T-helper 2 cell treated with Interferon-gamma antibody and Interleukin-4, amounts not matched to agents 5 μg/mL and 100 μg/mL, for 36 hours (primary cell): ENCODE measurements at places on chromosomes 5 and 9.

- no peaks in the 10 kb centered on the region for H3K4me1 ChIP-seq
- peaks cover 14% of the 10 kb centered on the region for H3K27me3 ChIP-seq
- H3K4me3 ChIP-seq = no peak overlapping the region
- no peaks in the 10 kb centered on the region for H3K36me3 ChIP-seq
Observed at GRCh38 chr9:90060256-90060655, 455.4 kb downstream of the GADD45G start.

DNA sequence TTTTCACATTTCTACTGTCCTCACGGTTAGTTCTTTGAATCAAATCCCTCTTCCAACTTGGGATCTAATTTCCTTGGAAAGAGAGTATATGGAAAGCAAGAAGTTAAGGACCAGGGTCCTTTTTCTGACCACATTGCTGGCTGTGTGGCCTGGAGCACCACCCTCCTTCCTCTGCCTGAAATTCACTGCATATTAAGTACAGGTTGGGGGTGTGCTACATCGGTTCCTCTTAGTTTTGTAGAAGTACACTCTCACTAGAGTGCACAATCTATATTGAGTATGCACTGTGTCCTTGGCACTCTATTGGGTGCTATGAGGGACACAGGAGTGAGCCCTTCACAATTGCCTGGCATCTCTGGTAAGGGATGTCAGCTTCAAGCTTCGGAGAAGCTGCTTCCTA lies 53.8 kb upstream of the KLF9 start:
- H3K27me3 ChIP-seq = peaks cover 2% of the 10 kb centered on the region
- no peak overlapping the region for H3K27ac ChIP-seq
- no peak for DNase-seq
- H3K36me3 ChIP-seq = no peaks in the 10 kb centered on the region
- H3K4me1 ChIP-seq = peaks cover 26% of the 10 kb centered on the region
- no peak overlapping the region for H3K4me3 ChIP-seq

GRCh38 chr5:151700820-151701219 lies 14.1 kb upstream of the SPARC start:
- H3K27me3 ChIP-seq = peaks cover 6% of the 10 kb centered on the region
- DNase-seq = no peak
- H3K4me1 ChIP-seq = no peaks in the 10 kb centered on the region
- no peak overlapping the region for H3K27ac ChIP-seq

DNA sequence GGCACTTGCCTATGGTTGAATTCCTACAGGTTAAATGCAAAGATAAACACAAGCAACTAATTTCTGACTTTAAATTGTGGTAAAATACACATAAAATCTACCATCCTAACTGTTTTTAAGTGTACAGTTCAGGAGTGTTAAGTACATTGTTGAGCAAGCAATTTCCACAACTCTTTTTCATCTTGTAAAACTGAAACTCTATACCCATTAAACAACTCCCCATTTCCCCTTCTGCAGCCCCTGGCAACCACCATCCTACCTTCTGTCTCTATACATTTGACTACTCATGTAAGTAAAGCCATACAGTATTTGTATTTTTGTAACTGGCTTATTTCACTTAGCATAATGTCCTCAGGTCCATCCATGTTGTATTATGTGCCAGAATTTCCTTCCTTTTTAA lies 38.5 kb upstream of the STX17 start:
- peaks cover 36% of the 10 kb centered on the region for H3K4me1 ChIP-seq
- H3K4me3 ChIP-seq = peak overlapping the region; percentile 60
- H3K27me3 ChIP-seq = no peaks in the 10 kb centered on the region

DNA sequence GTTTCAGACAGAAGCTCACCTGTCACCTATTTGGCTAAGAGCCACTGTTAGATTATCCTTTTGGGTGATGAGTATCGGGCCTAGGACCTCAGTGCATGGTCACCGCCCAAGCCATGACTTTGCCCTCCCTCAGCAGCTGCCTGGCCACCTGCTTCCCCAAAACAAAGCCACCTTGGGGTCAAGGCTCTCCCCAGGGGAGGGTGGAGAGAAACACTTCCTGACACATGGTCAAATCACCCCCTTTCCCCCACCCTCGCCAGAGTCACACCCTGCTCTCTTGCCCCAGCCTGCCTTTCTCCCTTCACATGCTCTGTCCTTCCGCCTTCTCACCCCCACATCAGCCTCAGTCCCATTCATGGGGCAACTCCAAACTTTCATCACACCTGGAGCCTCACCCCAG lies 1.7 kb upstream of the HBEGF start:
- peaks cover 37% of the 10 kb centered on the region for H3K4me1 ChIP-seq
- no peak overlapping the region for H3K27ac ChIP-seq
- H3K27me3 ChIP-seq = peaks cover 16% of the 10 kb centered on the region
- H3K4me3 ChIP-seq = peak overlapping the region; percentile 24
- DNase-seq = no peak

DNA sequence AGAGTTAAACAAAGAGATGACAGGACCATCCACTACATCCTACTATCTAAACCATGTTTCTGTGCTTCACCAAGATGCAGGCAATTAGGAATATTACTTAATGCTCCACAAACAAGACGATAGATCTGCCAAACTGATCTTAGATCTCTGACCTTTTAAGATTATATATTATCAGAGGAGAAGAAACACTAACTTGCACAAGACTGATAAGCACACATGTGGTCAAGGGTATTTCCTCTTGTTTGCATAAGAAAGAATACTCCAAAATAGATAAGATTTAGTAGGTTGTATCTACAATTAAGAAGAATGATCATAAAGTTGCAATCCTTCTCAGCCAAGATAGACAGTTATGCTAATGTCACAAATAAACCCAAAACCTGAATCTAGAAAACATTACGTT lies 601.0 kb upstream of the ACO1 start:
- H3K27me3 ChIP-seq = no peaks in the 10 kb centered on the region
- no peak for DNase-seq
- no peak overlapping the region for H3K27ac ChIP-seq
- no peaks in the 10 kb centered on the region for H3K4me1 ChIP-seq

DNA sequence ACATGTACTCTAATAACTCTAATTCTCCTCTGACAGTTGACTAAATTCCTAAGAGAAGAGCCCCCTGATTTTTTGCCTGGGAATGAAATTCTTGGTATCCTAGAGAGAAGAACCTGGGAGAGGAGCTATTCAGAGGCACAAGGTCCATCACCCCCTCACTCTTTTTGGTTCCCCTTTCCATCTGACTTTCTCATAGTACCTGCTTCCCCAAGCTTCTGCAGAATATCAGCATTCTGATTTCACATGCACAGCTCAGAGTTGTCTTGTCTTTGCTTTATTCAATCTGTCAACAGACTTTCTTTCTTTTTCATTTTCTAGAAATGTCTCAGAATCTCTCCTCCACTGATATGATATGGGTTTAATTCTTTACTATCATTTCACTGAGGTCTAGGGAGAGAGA lies 141.5 kb upstream of the FBXL17 start:
- peaks cover 2% of the 10 kb centered on the region for H3K4me1 ChIP-seq
- H3K4me3 ChIP-seq = no peak overlapping the region
